Activated CD4-positive, alpha-beta T cell treated with anti-CD3 and anti-CD28 coated beads for 36 hours (primary cell): ENCODE measurements at places on chromosomes 6 and 20. TPM values are rescaled to one million over a fixed set of nuclear protein-coding genes. Genes with fewer than 3 reads are reported as not detected.

GRCh38 chr6:169801396-169802160 lies 50.2 kb downstream of the ERMARD start:
- H3K27ac ChIP-seq, result no peak overlapping the region
- H3K27me3 ChIP-seq, result peaks cover 42% of the 10 kb centered on the region
- H3K4me3 ChIP-seq, result no peak overlapping the region
- peaks cover 36% of the 10 kb centered on the region for H3K4me1 ChIP-seq

DNA sequence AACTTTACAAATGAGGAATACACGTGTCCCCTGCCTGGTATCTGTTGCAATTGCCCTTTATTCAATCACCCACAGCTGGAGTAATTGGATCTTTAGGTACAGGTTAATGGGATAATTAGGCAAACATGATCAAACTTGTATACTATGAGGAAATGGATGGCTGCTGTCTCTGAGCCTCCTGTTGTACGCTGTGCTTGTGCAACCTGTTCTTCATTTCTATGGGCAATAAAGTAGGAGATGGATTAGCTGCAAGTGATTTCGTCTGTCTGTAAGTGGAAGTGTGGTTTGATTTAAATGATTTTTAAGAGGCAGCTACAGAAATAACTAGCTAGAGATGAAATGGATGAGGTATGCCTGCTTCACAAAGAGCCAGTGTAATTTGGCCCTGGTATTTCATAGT lies 474.1 kb downstream of the RNF144B start:
- no peak for DNase-seq
- no peak overlapping the region for H3K27ac ChIP-seq
- no peaks in the 10 kb centered on the region for H3K27me3 ChIP-seq

The FAM217A gene
- not detected for total RNA-seq

The RGS17 gene
- total RNA-seq, result not detected

GRCh38 chr6:10414756-10415616 lies at the start of gene TFAP2A:
TSS of gene TFAP2A (minus strand) at chr6:10415074. CDS start at chr6:10414991, 83 bp downstream.
- no peak for DNase-seq
- H3K27me3 ChIP-seq, result peaks cover 86% of the 10 kb centered on the region
- peak within 1 kb of the TSS; percentile 80 for H3K4me3 ChIP-seq
- H3K36me3 ChIP-seq, result peaks cover 14% of the 10 kb centered on the region

DNA sequence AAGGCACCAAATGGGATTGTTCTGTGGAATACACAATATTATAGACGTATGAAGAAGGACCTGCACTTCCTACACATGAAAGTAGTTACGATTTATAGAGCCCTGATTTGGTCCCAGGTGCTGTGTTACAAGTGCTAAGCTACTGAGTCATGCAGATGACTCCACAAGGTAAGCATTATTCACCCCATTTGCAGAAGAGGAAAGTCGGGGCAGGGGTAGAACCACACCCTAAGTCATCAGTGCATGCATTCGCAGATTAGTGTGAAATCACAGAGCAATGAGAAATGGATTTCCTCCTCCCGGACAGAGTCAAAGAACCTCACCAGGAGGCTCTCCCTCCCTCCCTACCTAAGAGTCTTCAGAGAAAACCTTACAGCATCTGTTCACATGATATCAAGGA lies 279.5 kb downstream of the LRFN2 start:
- H3K4me3 ChIP-seq, result no peak overlapping the region
- peaks cover 36% of the 10 kb centered on the region for H3K27me3 ChIP-seq
- no peaks in the 10 kb centered on the region for H3K36me3 ChIP-seq
- no peak for DNase-seq
- no peak overlapping the region for H3K27ac ChIP-seq
- peaks cover 3% of the 10 kb centered on the region for H3K4me1 ChIP-seq

DNA sequence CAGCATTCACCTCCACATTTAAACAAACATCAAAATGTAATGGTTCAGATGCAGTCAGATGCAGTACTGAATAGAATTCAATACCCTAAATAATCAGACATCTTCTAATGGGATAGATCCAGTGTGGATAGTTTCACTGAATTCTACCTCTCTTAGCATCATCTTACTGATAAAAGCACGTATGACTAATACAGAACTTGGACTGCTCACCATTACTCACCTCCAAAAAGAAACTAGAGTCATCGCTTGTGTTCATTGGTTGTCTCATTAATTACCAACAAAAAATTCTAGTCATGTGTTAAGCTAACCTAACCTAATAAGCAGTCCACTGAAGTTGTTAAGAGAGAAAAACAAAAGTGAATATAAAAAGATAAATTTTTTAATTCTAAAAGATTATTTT lies 165.9 kb upstream of the IRAK1BP1 start:
- no peak overlapping the region for H3K27ac ChIP-seq
- no peak overlapping the region for H3K4me3 ChIP-seq
- no peaks in the 10 kb centered on the region for H3K4me1 ChIP-seq
- H3K36me3 ChIP-seq, result no peaks in the 10 kb centered on the region

The KIF25 gene
- total RNA-seq, result not detected

GRCh38 chr20:39021748-39022147 lies 59.6 kb downstream of the DHX35 start:
- peaks cover 66% of the 10 kb centered on the region for H3K36me3 ChIP-seq
- no peak overlapping the region for H3K4me3 ChIP-seq
- peak; percentile 43 for DNase-seq
- no peaks in the 10 kb centered on the region for H3K27me3 ChIP-seq
- H3K4me1 ChIP-seq, result peaks cover 62% of the 10 kb centered on the region

- peaks cover 10% of the 10 kb centered on the region for H3K27me3 ChIP-seq
- H3K27ac ChIP-seq, result no peak overlapping the region
- DNase-seq, result no peak
- H3K36me3 ChIP-seq, result no peaks in the 10 kb centered on the region
Observed at GRCh38 chr20:49529470-49529869, 38.5 kb downstream of the PTGIS start.

DNA sequence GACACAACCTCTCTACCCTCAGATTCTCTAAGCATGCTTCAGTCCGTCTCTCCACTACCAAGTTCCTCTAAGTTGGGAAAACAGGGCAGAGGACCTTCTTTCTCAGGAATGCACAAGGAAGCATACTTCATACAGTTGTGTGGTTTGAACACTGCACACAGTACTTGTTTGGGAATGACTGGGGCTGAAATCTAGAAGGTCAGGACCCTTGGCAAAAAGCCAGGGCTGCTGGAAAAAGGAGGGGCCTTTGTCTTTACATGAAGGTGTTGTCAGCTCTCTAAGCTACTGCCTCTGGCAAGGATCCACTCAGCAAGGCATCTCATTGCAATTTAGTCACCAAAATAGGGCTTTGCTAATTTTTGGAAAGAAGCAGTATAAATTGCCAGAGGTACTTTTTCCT lies 20.7 kb upstream of the HEY2 start:
- no peaks in the 10 kb centered on the region for H3K36me3 ChIP-seq
- H3K27me3 ChIP-seq, result peaks cover 20% of the 10 kb centered on the region
- no peak overlapping the region for H3K4me3 ChIP-seq
- H3K4me1 ChIP-seq, result no peaks in the 10 kb centered on the region
- H3K27ac ChIP-seq, result no peak overlapping the region

GRCh38 chr6:6723921-6724538 lies 135.5 kb downstream of the LY86 start:
- H3K27ac ChIP-seq, result no peak overlapping the region
- no peak overlapping the region for H3K4me3 ChIP-seq
- peak; percentile 38 for DNase-seq
- no peaks in the 10 kb centered on the region for H3K36me3 ChIP-seq
- no peaks in the 10 kb centered on the region for H3K27me3 ChIP-seq

- no peak for DNase-seq
- H3K36me3 ChIP-seq, result no peaks in the 10 kb centered on the region
- no peak overlapping the region for H3K4me3 ChIP-seq
Observed at GRCh38 chr20:40565001-40565681, 123.9 kb downstream of the MAFB start.

DNA sequence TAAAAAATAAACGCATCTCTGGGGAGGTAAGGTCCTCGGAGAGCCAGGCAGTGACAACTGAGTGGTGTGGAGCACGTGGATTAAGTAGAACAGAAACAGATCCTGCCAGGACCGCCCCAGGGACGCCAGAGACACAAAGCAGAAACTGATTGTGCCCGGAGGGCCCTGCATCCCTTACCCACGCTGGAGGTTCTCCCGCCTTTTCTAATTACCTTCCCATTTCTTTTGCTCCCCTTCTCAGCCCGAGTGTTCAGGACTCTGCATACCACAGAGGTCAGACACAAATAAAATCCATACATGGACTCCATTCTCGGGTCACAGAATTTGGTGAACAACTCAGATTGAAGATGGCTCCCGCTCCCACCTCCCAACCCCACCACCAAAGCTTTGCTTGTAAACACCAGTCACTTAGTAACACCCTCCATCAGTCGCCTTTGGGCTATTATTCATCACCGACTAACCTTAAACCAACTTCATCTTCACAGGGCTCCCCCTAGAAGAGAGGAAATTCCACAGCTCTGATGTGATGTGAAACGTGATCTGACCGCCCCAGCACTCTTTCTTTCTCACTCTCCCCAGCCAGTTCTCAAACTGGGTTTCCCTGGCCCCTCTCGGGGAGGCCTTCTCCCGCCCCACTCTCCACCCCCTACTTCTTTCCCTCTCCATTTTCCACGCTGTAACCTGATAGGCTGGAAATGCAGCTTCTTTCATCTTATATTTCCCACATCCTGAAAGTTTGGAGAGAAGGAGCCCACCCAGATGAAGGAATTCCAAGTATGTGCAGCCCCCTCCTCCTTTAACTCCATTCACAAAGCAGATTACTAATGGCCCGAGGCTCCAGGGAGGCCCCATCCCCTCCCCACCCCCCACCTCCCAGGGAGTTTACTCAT lies 32.5 kb upstream of the PIM1 start:
- peak overlapping the region; percentile 94 for H3K27ac ChIP-seq
- peak; percentile 71 for DNase-seq
- no peaks in the 10 kb centered on the region for H3K36me3 ChIP-seq
- H3K4me1 ChIP-seq, result peaks cover 46% of the 10 kb centered on the region
- H3K4me3 ChIP-seq, result peak overlapping the region; percentile 43

DNA sequence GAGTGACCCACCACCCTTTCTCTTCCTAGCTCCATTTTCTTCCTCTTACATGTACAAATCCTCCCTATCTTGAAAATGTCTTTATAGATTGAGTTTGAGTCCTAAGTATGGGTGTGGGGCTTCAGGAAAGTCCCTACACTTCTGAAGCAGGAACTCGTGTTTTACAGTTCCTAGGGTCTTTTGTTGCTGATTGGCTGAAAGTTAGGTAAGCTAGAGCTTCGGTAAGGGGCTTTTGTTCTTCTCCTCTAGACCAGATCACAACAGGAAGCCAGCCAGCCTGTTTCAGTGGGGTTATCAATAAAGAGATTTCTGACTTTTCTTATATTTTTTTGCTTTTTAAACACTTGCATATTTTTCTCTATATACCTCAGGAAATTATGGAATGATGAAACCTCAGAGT lies 51.3 kb downstream of the CNR1 start:
- H3K4me1 ChIP-seq, result no peaks in the 10 kb centered on the region
- H3K27ac ChIP-seq, result no peak overlapping the region
- DNase-seq, result no peak
- no peaks in the 10 kb centered on the region for H3K36me3 ChIP-seq

- no peak for DNase-seq
- peaks cover 15% of the 10 kb centered on the region for H3K4me1 ChIP-seq
Observed at GRCh38 chr6:156657296-156657695, 119.9 kb upstream of the ARID1B start.

DNA sequence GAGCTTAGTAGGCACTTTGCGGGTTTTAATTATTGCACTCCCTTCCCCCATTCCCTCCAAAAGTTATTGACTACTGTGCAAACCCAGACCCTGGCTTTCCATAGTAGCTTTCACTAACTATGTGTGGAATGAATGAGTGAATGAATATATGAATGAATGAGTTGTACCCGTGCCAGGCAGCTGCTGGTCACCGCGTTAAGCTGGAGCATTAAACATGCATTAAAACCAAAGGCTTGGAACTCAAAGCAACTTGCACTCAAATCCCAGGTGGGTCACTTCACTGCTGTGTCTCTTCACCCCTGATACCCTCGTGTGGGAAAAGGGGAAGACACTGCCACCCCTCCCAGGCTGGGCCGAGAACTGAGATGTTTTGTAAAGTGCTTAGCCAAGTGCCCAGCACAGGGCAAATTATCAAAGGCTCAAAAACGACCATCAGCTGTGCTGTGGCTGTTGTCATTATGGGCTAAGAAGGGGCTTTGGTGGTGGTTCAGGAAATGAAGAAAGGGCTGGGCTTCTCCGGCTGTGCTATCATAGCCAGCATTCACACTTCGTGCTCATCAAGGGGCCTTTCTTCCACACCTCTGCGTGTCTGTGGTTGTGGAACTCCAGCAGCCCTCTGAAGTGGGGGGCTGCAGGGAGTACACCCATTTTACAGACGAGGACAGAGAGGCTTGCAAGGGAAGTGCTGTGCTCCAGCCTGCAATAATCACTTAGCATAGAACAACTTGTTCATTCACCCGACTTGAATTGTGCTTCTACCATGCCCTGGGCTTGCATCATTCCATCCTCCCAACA lies 60.2 kb upstream of the STX16 start:
- H3K4me3 ChIP-seq, result no peak overlapping the region
- H3K4me1 ChIP-seq, result no peaks in the 10 kb centered on the region
- no peak overlapping the region for H3K27ac ChIP-seq
- H3K36me3 ChIP-seq, result no peaks in the 10 kb centered on the region
- DNase-seq, result no peak

DNA sequence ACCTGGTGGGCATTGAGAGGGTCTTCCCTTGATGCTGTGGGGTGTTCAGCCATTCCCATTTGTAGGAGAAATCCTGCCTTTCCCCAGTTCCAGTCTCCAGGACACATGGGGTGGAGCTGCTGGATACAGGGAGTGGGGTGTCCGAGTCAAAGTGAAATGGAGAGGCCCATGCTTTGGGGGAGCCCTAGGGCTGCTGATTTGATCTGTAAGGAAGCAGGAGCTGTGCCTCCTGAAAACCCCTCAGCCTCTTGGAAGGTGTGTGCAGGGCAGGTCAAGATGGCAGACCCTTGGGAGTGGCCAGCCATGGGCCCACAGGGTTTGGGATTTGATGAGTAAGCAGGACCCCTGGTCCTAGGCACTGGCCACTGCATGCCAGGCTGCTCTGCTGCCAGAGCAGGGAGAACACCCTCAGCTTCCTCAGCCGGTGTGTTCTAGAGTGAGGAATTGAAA lies 82.0 kb downstream of the SERAC1 start:
- no peaks in the 10 kb centered on the region for H3K4me1 ChIP-seq
- H3K27me3 ChIP-seq, result no peaks in the 10 kb centered on the region
- peaks cover 59% of the 10 kb centered on the region for H3K36me3 ChIP-seq

DNA sequence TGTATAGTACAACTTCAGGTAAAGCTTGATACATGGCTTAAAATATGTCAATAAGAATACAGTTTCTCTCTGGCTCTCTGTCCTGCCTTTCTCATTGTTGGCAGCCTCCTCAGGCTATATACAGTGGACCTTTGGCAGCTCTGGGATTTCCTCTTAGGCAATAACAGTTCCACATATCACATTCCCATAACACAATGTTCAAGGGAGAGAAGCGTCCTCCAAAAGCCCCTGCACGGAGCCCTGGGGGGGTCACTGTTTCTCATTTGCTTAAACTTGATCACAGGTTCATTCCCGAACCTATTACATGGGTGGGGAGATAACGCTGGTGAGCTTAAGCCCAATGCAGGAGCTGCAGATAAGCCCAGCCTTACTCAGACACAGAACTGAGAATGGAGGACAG lies 4.4 kb upstream of the FLRT3 start:
- H3K4me1 ChIP-seq, result no peaks in the 10 kb centered on the region
- H3K27me3 ChIP-seq, result no peaks in the 10 kb centered on the region
- no peak overlapping the region for H3K4me3 ChIP-seq
- no peaks in the 10 kb centered on the region for H3K36me3 ChIP-seq
- no peak for DNase-seq
